Right renal cortex interstitium (tissue), 3 donors: ENCODE measurements at places on chromosomes 4 and X. TPM values are rescaled to one million over a fixed set of nuclear protein-coding genes. Genes with fewer than 3 reads are reported as not detected.

The SSX4B gene
- polyA plus RNA-seq, result not detected

The ETDA gene
- not detected for polyA plus RNA-seq

The SH2D1A gene
- polyA plus RNA-seq, result 0.24 TPM

The RIBC1 gene
- polyA plus RNA-seq, result 5.0 TPM

The SPARCL1 gene
- 25.5 TPM for polyA plus RNA-seq

The PCDH7 gene
- 21.4 TPM for polyA plus RNA-seq

The NR3C2 gene
- 15.8 TPM for polyA plus RNA-seq

The CCNA2 gene
- polyA plus RNA-seq, result 33.6 TPM

The CT45A10 gene
- not detected for polyA plus RNA-seq

GRCh38 chr4:125421547-125421946 is 106.8 kb downstream of the FAT4 start:
- DNase-seq, result no peak

DNA sequence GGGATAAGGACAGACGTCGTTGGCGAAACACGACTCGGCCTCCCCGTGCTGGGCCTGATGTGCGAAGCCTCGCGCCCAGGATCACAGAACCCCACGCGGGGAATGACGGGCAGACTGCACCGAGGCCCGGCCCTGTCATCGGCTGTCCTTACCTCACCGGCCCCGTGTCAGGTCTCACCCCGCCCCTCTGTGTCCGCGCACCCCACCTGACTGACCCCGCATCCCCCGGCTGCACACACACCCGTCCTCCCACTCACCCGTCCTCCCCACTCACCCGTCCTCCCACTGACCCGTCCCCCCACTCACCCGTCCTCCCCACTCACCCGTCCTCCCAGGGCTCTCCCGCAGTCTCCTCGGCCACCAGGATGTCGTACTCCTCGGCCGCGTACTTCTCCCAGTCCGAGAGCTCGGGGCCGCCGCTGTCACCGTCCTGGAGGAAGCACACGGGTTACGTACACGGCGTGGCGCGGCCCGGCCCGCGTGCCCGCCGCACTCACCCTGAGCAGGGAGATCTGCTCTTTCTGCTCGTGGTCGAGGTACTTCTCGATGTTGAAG is 19.8 kb upstream of the GTPBP6 start:
- no peak for DNase-seq

DNA sequence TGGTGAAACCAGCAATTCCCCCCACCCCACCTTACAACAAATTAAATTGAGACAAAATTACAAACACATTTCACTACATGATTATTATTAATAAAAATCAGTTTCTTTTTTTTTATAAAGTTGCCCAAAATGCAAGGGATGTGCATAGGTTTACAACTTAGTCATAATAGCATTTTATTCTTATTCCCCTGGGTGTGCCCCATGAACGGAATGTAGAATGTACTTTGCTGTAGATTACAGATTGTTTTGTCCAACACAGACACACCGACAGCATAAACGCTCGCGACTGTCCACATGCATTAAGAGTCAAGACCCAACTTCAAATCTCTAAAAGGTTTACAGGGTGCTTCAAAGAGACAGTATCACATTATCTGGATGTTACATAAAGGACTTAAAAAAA is 72.3 kb downstream of the NYX start:
- no peak for DNase-seq

DNA sequence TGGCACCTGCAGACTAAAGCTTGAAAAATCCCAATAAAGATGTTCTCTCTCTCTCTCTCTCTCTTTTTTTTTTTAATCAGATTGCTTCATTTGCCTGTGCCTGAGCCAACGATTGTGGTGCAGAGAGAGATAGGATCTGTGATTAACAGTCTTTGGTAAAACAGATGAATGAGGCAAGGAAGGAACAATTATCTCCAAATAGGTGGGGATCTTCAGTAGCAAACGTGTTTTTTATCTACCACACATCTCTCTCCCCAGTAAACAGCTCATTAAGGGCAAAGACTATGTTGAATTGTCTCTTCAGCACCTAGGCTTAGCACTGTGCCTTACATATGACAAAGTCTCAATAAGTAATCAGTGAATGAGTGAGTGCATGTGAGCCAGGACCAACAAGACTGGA is 96.3 kb downstream of the SMIM20 start:
- no peak for DNase-seq

DNA sequence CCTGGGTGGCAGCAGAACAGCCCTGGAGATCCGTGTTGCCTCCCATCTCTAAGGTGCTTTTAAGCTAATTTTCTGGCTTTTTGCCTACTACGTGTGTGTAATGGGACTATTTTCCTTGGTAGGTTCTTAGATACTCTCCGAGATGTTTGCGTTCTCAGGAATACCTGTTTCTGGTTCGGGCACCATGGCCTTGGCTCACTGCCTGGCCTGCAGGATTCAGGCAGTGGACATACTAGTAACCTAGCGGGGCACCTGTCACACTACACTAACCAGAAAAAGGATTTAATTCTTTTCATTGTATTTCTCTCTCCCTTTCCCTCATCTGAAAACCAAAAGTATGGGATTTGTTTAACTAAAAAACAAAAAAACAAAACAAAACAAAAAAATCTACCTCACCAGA is 29.2 kb downstream of the FHIP1A start:
- no peak for DNase-seq

- no peak for DNase-seq
These were observed 37.1 kb downstream of the EFHC2 start for GRCh38 chrX:44306356-44306755.

GRCh38 chrX:115174548-115174947 is 14.7 kb upstream of the RBMXL3 start:
- DNase-seq, result no peak

- DNase-seq, result no peak
These were observed 1607.0 kb downstream of the RPA4 start for GRCh38 chrX:98490670-98491069.
